ENCODE measurements at places on chromosomes 16 and 17. TPM values are rescaled to one million over a fixed set of nuclear protein-coding genes. Genes with fewer than 3 reads are reported as not detected.

Gene TBC1D3H
- 6.4 TPM for polyA plus RNA-seq

Gene RNF227
- polyA plus RNA-seq: 3.3 TPM

Gene ABCC11
- 0.20 TPM for polyA plus RNA-seq

Gene PDILT
- polyA plus RNA-seq: not detected

Gene DYNLL2
- polyA plus RNA-seq: 19.8 TPM

Gene SOST
- not detected for polyA plus RNA-seq

Gene VTN
- polyA plus RNA-seq: 69.9 TPM

Gene MILR1
- polyA plus RNA-seq: 17.2 TPM

Gene MYH2
- not detected for polyA plus RNA-seq

Gene CLDN9
- polyA plus RNA-seq: not detected

Gene KRT14
- not detected for polyA plus RNA-seq

Gene GPR142
- polyA plus RNA-seq: not detected

All from adrenal gland (tissue), 19 donors.